Smooth muscle cell of trachea (primary cell): ENCODE measurements at places on chromosomes 7 and 10. TPM values are rescaled to one million over a fixed set of nuclear protein-coding genes. Genes with fewer than 3 reads are reported as not detected.

The HABP2 gene
- total RNA-seq: not detected in 2 replicates

The GIGYF1 gene
- total RNA-seq: 20.4 and 23.5 TPM in 2 replicates

The FAM25A gene
- total RNA-seq: not detected in 2 replicates

The PRSS37 gene
- not detected in 2 replicates for total RNA-seq
